ENCODE measurements at places on chromosomes 1 and 21.
A peak's percentile ranks its signal among the peaks of the same experiment; 100 is the strongest.

DNA sequence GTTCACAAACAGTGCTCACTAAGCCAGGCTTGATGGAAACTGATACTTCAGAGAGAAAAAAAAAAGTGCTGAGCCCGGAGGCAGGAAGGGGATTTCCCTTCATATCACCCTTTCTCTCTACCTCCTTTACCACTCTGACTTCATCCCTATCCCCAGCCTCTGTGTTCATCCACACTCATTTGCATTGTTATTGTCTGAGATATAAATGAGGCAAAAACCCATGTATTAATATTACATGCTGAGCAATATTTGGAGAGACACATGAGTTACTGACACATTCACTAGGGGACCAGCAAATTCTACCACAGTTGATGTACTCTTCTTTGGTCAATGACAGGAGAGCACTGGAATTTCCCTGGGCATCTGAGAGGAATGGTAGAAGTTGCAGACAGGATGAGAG, 175.8 kb downstream of the TNFSF18 start:
- no peak for DNase-seq

- peak; percentile 67 for DNase-seq
These were observed 739 bp upstream of the IFI6 start for GRCh38 chr1:27672750-27673112.

- peak; percentile 49 for DNase-seq
These were observed 52.3 kb downstream of the PAPPA2 start for GRCh38 chr1:176515310-176515709.

DNA sequence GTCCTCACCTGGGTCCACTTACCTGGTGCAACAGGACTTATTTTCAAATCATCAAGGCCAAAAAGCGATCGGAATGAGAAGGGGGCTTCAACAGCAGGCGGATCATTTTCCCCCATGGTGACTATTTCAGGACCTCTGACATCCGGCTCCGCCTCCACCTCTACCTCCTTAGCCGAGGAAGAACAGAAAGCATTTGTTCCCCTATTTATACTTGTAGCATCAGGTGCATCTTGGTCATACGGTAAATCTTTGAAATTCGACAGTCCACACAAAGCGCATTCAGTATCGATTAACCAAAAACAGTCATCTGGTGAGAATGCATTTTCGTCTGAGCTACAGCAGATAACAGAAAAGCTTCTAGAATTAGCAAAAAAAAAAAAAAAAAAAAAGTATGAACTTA, 550 bp downstream of the TMPRSS3 start:
- no peak for DNase-seq

- no peak for DNase-seq
These were observed 60.3 kb downstream of the FH start for GRCh38 chr1:241459186-241459802.

GRCh38 chr1:246005067-246005466, 502.0 kb downstream of the SMYD3 start:
- peak; percentile 99 for DNase-seq

DNA sequence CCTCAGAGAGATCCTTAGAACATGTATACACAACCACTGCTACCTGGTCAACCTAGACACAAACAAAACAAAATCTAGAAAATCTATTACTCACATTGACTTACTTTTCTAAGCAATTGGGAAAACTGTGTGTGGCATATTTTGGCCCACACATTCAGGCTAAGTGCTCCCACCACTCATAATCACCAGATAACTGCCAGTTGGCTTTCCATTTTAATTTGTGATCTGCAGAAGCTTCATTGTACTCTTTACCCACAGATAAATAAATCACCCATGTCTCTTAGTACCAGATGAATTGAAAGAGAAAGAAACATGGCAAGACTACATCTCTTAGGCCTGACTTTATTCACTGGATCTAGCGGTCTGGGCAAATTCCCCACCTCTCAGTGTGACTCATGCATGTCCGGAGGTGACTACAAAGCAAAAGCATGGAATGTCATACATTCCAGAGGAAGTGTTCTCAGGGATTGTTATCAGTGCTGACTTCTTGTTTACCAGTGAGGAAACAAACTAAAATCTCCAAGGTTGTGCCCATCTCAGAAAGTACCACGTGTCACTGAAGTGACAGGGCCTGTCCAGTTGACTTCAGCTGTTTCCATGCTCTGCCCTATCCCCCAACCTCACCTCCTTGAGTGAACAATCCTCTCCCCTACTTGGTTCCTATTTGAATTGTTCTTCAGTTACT, 52.4 kb upstream of the BCL10 start:
- peak; percentile 98 for DNase-seq

GRCh38 chr1:55084257-55084656, 44.9 kb downstream of the PCSK9 start:
- no peak for DNase-seq

DNA sequence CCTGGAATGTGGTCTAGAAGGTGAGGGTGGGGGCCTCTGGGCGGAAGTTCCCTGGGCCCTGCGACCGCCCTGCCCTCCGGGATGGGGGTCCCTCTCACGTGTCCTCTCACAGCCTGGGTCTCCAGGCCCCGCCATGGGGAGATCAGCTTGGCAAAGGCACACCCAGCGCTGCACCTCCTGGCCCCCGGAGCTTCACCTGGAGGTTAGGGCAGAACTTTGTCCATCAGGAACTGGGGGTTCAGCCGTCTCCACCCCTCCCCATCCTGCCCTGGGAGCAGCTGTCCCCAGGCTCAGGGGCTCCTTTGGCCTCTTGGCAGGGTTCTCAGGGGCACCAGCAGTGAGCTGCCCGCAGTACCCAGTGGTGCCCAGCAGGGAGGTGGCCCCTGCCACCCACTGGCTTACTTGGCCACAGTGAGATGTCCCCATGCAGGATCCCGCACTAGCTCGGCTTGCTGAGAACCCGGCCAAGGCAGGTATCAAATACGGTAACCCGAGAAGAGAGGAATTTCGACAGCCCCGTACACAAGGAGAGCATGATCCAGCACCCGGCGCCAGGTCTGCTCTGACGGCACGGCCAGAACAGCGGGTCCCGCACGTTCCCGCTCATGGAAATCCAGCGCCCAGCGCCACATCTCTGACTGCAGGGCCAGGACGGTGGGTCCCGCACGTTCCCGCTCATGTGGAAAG, 36.7 kb downstream of the RRP1 start:
- no peak for DNase-seq

GRCh38 chr1:156961709-156962108, 41.3 kb downstream of the LRRC71 start:
- DNase-seq, result peak; percentile 14

GRCh38 chr1:45621895-45622523, 1.8 kb downstream of the CCDC17 start:
- no peak for DNase-seq

DNA sequence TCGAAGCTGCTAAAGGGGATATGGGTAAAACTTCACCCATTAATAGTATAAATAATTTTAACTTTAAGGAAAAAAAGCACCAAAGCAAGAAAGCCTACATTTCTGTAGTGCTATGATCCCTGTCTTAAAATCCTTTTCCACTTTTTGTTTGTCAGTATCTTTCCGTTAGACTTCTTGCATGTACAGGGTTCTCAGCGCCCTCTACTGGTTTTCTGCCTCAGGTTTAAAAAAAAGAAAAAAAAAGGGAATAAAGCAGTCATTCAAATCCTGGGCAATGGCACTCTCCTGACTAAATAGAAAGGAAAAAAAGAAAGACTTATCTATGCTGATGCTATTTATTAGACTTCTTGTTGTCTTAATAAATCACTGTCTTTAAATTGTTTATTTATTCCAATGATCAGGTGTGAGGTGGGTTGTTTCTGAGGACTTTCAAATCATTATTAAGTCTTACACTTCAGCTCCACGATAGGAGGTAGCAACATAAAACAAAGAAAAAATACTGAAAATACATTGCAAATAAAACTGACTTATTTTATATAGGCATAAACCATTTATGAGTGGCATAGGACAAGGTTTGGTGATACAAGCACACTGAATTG, 475.4 kb upstream of the NR5A2 start:
- peak; percentile 66 for DNase-seq

DNA sequence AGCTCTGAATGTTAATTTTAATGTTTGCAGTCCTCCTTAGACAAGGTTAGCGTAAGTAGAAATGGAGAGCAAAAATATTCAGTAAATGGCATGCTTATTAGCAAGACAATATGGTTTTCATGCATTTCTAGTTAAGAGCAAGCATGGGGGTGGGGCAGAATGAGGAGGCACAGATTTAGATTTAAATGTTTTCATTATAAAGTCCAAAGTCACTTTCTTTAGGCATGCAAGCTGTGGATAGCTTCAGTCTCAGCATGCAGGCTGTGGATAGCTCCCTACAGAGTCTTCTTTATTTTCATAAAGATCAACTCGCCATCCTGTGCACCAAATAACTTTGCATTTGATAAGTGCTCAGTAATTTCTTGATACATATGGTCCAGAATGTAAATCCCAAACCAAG, 1294.5 kb upstream of the ADGRL2 start:
- DNase-seq, result no peak

GRCh38 chr1:90174246-90174645, 179.3 kb downstream of the ZNF326 start:
- DNase-seq, result no peak

- DNase-seq, result no peak
These were observed 240.7 kb downstream of the NRIP1 start for GRCh38 chr21:14824126-14824525.

DNA sequence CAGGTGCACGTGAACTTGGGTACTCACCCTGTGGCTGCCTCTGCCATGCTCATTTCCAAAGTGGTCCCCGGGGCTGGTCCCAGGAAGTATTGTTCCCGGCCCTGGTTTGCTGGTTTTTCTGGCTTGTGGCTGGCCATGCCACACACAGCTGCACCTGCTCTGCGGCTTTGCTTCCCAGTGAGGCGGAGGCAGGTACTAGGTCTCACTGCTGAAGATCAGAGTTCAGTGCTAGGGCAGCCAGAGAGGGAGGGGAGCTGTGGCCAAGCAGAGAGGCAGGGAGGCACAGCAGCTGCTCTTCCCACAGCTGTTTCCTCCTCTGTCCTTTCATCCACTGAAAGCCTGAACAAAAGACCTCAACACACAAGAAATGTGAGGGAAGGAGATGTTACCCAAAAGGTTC, 30.5 kb downstream of the ENO1 start:
- no peak for DNase-seq

DNA sequence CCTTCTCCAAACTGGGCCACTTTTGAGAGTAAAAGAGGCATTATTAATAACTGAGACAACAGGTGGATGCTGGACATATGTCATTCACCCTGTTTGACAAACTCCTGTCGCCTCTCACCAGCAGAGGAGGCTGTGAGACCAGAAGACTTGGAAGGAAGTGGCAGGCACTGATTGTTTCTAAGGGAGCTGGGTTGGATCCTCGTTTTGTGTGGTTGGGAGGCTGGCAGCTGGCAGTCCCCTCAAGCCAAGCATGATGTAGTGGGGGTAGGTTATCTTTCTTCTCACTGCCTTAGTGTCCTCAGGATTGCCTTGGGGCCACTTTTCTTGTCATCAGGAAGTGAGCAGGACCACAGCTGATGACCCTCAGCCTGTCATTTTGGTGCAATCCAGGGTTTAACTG, 86.5 kb upstream of the KCNJ15 start:
- peak; percentile 52 for DNase-seq

- DNase-seq, result no peak
These were observed 19.8 kb upstream of the C1orf115 start for GRCh38 chr1:220670365-220670764.

- no peak for DNase-seq
These were observed 12.7 kb upstream of the EIF4G3 start for GRCh38 chr1:21189421-21189820.

- DNase-seq, result peak; percentile 84
These were observed 178.8 kb downstream of the NR5A2 start for GRCh38 chr1:200206340-200206739.

GRCh38 chr1:9615316-9616063, 26.8 kb downstream of the TMEM201 start:
- peak; percentile 41 for DNase-seq

Data from EH (cell line).